ENCODE measurements at places on chromosomes 2 and 18.

- DNase-seq: no peak
These were observed 11.5 kb upstream of the INPP5D start for GRCh38 chr2:233048569-233049193.

DNA sequence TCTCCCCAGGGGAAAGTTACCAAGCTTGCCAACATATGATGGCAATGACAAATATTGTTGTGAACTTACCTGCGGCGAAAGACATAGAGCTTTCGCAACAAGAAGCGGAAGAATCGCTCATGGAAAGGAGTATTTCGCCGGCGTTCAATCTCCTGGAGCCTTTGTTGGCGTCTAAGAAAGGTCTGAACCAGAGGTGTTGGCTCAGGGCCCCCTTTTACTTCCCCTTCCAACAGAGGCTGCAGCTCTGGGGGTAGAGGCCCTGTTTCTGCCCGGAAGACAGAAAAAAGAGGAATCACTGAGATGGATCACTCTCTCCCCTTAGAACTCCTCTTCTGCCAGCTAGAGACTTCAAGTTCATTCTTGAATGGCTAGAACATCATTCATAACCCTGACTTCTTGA lies 10.8 kb downstream of the GGCX start:
- DNase-seq: peak; percentile 65

DNA sequence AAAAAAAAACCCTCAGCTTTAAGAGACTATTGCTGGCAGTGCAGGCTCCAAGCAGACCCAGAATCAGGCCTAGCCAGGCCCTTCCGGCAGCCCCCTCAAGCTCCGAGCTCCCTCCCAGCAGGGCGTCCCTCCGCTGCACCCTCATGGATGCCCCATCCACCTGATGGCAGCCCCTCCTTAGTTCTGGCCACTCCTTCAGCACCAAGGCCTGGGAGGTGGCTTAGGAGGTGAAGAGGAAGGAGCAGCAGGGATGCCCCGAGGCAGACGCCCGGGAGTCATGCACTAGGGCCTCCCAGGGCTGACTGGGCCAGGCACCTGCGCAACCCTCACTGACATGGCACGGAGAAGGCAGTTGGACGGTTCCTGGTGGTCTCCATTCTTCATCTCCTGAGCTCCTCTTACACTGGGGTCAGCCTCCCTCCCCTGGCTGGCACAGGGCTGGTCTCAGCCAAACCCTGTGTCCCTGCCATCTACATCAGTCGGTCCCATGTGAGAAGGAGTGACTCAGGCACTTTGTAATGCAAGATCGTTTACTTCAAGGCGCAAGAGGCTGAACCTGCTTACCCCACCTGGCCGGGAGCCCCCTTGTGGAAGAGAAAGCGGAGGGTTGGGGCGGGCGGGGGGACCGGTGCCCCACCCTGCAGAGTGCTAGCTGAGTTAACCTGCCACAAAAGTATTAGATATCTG lies 53.5 kb upstream of the ID2 start:
- no peak for DNase-seq

GRCh38 chr18:2148823-2149222 lies 422.5 kb downstream of the METTL4 start:
- no peak for DNase-seq

- DNase-seq: no peak
These were observed 438.0 kb upstream of the CDH20 start for GRCh38 chr18:60895181-60895580.

GRCh38 chr2:133231264-133231663 lies 337.0 kb downstream of the NCKAP5 start:
- no peak for DNase-seq

- DNase-seq: no peak
These were observed 101.1 kb downstream of the B3GNT2 start for GRCh38 chr2:62296832-62297623.

GRCh38 chr2:89844221-89844943 lies 1152.9 kb downstream of the RPIA start:
- no peak for DNase-seq

- no peak for DNase-seq
These were observed 105.7 kb upstream of the GAREM1 start for GRCh38 chr18:32576296-32576916.

DNA sequence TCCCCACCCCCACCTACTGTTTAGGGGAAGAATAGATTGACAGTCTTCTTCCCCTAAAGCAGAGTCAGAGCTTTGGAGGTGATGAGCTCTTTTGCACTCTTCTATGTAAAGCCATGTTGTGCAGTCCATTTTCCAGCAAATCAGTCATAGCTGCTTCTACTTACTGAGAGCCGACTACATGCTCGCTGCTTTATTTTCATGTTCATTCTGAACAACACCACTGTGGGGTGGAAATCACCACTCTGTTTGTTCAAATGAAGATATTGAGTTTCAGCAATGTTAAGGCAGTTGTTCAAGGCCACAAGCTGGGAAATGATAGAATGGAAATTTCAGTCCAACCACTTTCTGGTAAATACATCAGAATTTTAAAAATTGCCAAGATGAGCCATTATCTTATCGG lies 88.3 kb downstream of the INSIG2 start:
- no peak for DNase-seq

GRCh38 chr2:238449909-238450417 lies 23.2 kb downstream of the ASB1 start:
- peak; percentile 74 for DNase-seq

DNA sequence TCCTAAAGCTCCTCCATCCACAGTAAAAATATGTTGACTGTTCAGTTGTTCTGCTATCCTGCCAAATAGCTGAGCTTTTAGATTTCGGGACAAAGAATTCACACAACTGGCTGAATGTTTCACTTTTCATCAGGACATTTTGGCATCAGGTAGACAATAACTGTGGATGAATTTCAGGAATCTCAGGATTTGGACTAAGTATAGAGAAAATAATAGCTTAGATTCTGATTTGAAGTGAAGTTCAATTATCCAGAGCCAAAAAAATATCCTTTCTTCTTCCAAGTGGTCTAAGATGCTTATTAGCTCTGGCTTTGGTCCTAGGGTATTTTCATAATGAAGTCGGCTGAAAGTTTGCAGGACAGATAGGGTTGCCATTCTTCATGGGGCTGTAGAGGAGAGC lies 16.1 kb downstream of the KCNE4 start:
- DNase-seq: no peak

DNA sequence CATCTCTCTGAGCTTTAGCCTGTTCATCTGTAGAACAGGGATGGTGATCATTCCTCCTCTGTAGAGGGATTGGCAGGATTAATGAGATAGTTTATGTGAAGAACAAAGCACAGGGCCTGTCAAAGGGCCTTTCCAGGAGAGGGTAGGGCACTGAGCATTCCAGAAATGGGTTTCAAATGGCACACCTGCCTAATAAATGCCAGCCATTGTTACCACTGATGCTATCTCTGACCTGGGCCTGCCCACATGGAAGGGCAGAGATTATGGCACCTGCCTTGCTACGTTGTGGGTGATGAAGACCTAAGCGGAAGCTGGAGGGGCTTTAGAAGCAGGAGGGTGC lies 31.0 kb upstream of the GMPPA start:
- DNase-seq: no peak

GRCh38 chr2:227310756-227311110 lies 14.3 kb upstream of the MFF start:
- no peak for DNase-seq

- no peak for DNase-seq
These were observed 773.4 kb downstream of the LRRTM4 start for GRCh38 chr2:76748581-76749296.

GRCh38 chr2:103179798-103180197 lies 418.0 kb downstream of the TMEM182 start:
- DNase-seq: no peak

DNA sequence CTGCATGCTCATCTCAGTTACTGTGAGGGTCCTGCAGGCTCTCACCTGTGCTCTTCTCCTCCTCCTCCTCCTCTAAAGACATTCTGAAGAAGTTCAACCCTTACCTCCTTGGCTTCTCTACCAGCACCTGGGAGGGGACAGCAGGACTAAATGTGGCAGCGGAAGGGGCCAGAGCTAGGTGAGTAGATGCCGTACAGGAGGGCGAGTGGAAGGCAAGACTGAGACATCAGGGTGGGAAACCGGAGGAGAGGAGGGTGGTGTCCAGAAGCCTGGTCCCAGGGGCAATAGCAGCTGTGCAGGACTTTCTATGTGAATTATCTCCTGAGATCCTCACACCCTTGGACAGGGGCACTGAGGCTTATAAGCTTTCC lies 124.9 kb downstream of the PLB1 start:
- no peak for DNase-seq

DNA sequence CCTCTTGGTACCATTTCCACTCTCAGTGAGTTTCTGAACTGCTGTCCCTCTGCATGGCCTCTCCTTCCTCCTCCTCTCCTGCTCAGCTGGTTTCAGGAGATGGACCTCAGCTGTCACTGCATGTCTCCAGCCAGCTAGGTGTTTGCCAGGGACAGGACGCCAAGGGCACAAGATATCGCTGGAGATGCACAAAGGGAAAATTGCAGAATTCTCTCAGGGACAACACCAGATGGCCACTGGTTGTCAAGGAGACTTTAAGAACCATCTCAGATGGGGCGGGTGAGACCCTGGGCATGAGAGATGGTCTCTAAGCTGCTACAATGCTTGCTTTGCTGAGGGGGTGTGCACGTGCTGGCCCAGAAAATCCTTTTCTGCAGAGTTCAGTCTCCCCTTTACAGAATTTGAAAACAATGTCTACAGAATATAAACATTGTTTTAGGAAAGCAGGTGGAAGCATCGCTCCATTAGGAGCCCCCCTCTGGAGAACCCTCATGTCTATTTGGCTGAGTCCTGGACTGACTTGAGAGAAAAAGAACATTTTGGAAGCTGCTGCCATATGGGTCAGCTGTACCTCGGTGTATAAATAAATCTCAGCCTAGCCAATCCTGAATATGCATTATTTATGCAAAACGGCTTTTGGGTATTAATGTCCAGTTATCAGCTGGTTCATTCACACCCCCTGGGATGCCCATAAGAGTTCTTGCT lies 57.8 kb upstream of the SPP2 start:
- no peak for DNase-seq

DNA sequence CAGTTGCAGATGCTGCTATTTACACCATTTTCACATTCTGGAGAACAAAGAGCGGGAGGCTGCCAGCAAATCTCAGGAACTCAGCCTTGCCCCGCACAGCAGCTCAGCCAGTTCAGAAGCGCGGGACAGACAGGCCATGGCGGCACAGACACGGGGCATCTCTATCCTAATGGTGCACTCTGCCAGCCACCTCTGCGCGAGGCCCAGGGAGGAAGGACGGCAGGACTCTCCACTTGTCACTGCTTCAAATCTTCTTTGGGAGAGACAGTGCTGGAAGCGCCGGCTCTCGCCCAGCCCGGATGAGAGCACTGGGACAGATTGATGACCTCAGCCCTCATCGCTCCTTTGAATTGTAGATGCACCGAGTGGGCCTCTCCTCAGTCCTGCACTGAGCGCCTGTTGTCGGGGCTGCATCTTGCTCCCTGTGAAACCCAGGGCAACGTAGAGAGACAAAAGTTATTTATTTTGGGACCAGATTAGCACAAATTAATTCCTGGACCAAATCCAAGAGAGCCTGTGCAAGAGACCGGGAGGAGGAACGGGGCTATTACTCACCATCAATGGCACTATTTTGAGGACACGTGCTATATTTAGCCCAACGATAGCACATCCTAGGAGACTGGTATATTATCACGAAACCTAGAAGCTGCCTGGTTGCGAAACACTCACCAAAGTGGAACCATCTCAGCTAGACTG lies 211.4 kb upstream of the SMIM21 start:
- no peak for DNase-seq

DNA sequence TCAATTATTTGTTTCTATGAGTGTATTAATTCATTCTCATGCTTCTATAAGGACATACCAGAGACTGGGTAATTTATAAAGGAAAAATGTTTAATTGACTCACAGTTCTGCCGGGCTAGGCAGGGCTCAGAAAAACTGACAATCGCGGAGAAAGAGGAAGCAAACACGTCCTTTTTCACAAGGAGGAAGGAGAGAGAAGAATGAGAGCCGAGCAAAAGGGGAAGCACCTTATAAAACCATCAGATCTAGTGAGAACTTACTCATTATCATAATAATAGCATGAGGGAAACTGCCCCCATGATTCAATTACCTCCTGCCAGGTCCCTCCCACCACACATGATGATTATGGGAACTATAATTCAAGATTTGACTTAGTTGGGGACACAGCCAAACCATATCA lies 294.0 kb downstream of the DSC3 start:
- DNase-seq: peak; percentile 2

GRCh38 chr18:58639751-58640427 lies 11.0 kb upstream of the ALPK2 start:
- no peak for DNase-seq

GRCh38 chr2:188293601-188294351 lies 2.1 kb downstream of the GULP1 start:
- DNase-seq: no peak

GRCh38 chr2:132392221-132392620 lies 24.4 kb upstream of the GPR39 start:
- DNase-seq: no peak

GRCh38 chr2:63596401-63596883 lies 7.7 kb downstream of the MDH1 start:
- DNase-seq: peak; percentile 75

GRCh38 chr2:223884399-223884798 lies 47.0 kb upstream of the AP1S3 start:
- no peak for DNase-seq

- no peak for DNase-seq
These were observed 374.8 kb downstream of the EPHA4 start for GRCh38 chr2:221197225-221197856.

GRCh38 chr2:28325567-28326468 lies 66.8 kb upstream of the FOSL2 start:
- peak; percentile 75 for DNase-seq

DNA sequence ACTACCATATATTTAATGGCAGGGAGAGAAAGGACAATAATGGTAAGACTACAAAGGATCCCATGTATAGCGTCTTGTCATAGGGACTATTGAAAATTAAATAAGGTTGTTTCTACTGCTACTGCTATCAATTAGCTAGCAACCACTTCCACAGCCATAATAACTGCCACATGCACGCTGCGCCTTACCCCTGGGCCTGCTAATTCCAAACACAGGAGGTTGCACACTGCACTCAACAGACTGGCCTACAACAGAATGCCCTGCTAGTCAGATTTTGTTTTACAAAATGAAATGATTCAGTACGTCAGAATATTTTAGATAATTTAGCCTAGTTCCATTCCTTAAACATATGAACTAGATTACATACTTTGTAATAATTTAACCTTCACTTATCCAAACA lies 121.0 kb upstream of the SMAD7 start:
- no peak for DNase-seq

DNA sequence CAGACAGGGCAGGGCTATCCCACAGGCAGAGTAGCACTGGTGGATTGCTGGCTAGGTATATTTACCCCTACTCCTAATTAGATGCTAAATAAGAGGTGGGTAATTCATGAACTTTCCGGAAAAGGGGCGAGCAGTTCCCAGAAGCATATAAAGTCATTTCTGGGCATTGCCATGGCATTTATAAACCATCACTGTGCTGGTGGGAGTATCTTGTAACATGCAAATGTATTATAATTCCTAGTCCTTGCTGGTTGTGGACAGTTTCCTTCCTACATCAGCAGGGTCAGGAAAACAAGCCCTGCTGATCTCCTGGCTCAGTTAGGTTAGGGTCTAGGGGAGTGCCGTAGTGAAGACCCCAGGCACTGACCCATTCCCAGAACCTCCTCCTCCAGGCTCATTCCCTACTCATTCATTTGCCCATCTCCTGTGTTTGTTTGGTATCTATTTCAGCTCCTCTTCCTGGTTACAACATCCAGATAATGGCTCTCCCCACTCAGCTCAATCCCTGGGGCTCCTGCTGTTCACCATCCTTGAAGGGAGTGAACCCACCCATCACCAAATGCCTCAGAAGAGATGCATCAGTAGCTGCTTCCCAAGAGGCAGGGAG lies 282.7 kb downstream of the SRBD1 start:
- no peak for DNase-seq

- peak; percentile 47 for DNase-seq
These were observed 344.3 kb upstream of the KCNH7 start for GRCh38 chr2:163182764-163183354.
